ENCODE measurements at places on chromosomes 3 and 15.

DNA sequence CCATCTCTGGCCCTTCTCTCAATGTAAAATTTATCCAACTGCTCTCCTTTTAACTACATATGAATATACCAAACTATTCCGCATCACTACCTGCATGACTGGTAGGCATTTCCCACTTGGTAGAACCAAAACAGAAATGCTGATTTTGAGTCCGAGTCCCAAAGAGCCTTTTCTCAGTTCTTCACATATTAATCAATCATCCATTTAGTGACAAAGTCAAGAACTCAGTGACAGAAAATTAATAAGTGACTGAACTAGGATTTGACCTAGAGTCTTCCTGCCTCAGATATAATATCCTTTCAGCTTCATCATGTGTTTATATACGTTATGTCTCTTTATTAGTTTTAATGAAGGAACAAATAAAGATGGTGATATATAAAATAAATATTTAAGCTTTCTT is 700.6 kb upstream of the GOLIM4 start:
- DNase-seq: no peak

- DNase-seq: no peak
Observed at GRCh38 chr3:138455801-138456716, 21.6 kb downstream of the ESYT3 start.

DNA sequence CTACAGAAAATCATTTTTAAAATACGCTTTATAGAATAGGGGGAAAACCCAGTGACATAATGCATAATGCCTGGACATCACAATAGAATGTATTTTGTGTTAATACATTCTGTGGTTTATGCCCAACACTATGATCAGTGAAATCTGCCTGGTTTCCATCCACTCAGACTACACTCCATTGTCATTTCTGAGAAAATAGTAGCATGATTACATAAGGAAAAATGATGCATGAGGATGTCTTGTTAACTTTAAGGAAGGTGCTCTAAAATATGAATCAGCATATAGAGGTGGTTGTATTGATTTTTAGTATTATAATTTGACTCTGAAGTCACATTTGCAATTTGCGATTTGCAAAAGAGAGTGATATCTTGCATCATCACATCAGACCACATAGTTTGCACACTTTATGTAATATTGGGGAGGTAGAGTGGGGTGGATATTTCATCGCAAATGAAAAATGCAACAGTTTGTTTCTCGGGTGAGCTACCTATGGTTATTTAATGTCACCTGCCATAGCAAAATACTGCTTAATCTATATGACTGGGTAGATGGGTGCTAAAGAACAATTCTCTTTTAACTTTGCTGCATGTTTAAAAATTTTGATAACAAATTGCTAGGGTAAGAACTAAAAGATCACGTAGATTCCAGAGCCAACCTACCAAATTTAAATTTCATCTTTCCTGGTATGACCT is 403.9 kb downstream of the IL5RA start:
- DNase-seq: no peak

DNA sequence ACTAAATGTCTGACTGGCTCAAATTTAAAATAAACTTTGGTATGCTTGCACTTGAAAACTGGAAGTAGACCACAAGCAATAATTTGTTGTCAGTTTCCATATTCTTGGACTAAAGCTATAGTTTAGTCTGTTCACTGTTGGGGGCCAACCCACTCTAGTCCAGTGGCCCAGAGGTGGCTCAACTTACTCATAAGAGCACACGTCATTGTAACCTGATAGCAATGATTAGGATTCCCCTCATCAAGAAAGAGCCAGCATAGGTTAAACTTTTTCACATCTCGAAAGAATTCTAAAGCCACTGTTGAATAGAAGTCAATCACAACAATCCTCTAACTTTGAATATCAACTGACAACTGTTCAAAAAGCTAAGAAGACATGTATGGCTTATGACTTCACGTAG is 147.0 kb downstream of the MEIS2 start:
- no peak for DNase-seq

- no peak for DNase-seq
Observed at GRCh38 chr15:43168192-43169107, 16.8 kb upstream of the CCNDBP1 start.

GRCh38 chr3:36868614-36869436 is 76.0 kb downstream of the TRANK1 start:
- DNase-seq: peak; percentile 16

GRCh38 chr3:8517487-8517886 is 15.9 kb downstream of the LMCD1 start:
- DNase-seq: no peak
